ENCODE measurements at places on chromosomes 11 and 22.

GRCh38 chr11:113859665-113860064 lies 15.7 kb downstream of the USP28 start:
- DNase-seq = peak; percentile 11

- DNase-seq = peak; percentile 34
These were observed 209.9 kb upstream of the NCAM1 start for GRCh38 chr11:112751329-112751728.

GRCh38 chr22:50717709-50718351 lies 20.2 kb upstream of the ACR start:
- DNase-seq = no peak

GRCh38 chr11:15327786-15328231 lies 213.1 kb downstream of the INSC start:
- DNase-seq = peak; percentile 92

- DNase-seq = peak; percentile 82
These were observed 10.4 kb upstream of the SUN2 start for GRCh38 chr22:38766076-38766777.

GRCh38 chr22:46437671-46438440 lies 99.6 kb downstream of the CELSR1 start:
- no peak for DNase-seq

DNA sequence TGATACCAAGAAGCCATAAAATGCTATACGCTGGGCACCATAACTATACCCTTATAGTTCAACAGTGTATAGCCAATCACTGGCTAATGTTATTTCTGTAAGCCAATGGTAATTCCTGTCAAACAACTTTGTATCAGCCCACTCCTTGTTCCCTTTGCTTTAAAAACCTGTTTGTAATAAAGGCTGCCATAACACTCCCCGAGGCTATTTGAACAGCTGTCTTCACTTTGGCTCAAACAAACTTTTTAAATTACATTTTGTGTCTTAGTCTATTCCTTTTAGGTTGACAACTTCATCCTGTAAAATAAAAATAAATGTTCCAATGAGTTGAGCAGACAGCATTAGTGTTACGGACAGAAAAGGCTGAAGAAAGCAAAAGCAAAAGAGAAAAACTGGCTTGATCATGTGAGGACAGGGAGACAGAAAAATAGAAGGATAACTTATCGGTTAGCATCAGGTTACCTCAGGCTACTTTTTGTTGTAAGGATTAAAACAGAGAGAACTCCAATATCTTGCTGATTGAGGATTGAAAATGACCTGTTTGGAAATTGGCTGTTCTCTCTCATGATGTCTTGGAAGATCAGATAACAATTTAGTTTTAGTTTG lies 95.0 kb downstream of the AASDHPPT start:
- DNase-seq = peak; percentile 81

DNA sequence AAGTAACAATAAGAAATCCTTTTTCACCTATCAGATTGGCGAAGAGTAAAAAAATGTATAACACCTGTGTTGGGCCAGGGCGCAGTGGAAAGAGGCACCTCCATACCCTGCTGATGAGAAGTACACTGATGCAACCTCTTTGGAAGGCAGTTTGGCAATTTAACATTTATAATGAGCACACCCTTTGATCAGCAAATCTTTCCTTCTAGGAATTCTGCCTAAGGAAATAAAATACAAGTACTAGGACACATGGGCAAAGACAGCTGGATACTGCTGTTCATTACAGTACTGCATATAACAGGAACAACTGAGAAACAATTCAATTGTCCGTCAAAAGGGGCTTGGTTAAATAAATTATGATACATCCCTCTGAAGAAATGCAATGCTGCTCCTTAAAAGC lies 110.1 kb downstream of the RPL27A start:
- no peak for DNase-seq

GRCh38 chr11:133228471-133229329 lies 303.6 kb downstream of the OPCML start:
- DNase-seq = peak; percentile 93

- no peak for DNase-seq
These were observed 47.0 kb downstream of the RTL6 start for GRCh38 chr22:44451016-44451415.

DNA sequence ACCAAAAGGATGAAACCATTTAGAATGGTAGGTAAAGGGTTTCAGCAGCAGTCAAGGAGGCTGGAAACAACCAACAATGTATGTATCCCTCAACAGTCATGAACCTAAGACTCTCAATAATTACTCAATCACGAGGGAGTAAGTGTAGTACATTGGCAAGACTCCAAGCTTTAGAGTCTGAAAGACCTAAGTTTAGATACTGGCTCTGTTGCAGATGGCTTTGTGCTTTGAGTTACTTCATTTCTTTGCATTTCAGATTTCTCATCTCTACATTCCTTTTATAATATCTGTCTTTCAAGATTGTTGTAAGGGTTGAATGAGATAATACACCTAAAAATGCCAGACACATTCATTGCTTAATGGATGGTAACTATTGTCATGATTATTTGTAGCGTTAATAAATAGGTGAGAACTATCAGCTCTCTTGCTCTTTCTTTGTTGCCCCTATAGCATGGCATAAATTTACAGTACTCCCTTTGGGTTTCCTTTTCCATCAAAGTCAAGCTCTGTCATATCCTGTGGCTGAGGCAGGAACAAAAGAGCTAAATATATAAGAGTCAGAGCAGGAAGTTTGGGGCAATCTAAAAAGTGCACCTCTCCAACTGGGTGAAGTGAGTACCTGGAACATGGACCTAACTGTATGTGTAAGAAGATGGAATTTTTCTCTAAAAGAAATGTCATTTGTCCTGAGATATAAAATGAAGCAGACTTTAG lies 228.2 kb upstream of the ZC3H12C start:
- peak; percentile 86 for DNase-seq

All from NCI-H69 (cell line).